Bronchial smooth muscle cell (primary cell): ENCODE measurements at places on chromosomes 11 and 22. TPM values are rescaled to one million over a fixed set of nuclear protein-coding genes. Genes with fewer than 3 reads are reported as not detected.

The CD3D gene
- not detected in 2 replicates for total RNA-seq

The TSPAN18 gene
- total RNA-seq: not detected in 2 replicates

The KRTAP5-7 gene
- under 0.01 TPM in 1 of 2 replicates, not detected in the other for total RNA-seq

The C11orf21 gene
- total RNA-seq: under 0.01 TPM in 1 of 2 replicates, not detected in the other

The PRDM10 gene
- total RNA-seq: 2.8 and 3.1 TPM in 2 replicates

The OR8G1 gene
- not detected in 2 replicates for total RNA-seq

The SEC14L6 gene
- total RNA-seq: 0.16 and 0.60 TPM in 2 replicates

The PANX3 gene
- not detected in 2 replicates for total RNA-seq

The OR5AN1 gene
- under 0.01 TPM in 1 of 2 replicates, not detected in the other for total RNA-seq

The DEPDC5 gene
- 9.1 and 11.2 TPM in 2 replicates for total RNA-seq

The C22orf31 gene
- not detected in 2 replicates for total RNA-seq

The RASD2 gene
- 0.95 TPM in 1 of 2 replicates, not detected in the other for total RNA-seq
